NCI-H510A (cell line): ENCODE measurements at places on chromosomes 6 and 20.

GRCh38 chr6:46719099-46719498 is 16.1 kb downstream of the PLA2G7 start:
- no peak for DNase-seq

GRCh38 chr6:24740861-24741260 is 21.9 kb upstream of the C6orf62 start:
- no peak for DNase-seq

DNA sequence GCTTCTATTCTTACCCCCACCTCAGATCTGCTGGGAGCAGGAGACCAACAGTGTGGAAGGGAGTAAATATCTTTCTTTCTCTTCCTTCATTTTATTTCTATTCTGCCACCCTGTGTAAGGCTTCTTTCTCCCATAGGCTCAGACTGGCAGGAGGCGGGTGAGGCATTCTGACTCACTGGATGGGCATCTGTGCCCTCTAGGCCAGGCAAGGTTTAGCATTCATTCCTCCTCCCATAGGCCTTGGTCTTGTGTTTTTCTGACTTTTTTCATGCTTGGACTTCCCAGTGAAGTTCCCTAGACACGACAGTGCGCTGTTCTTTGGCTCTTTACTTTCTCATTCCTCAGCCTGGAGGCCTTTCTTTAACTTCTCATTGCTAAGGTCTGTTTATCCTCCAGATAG is 235.2 kb downstream of the SYNE1 start:
- no peak for DNase-seq

DNA sequence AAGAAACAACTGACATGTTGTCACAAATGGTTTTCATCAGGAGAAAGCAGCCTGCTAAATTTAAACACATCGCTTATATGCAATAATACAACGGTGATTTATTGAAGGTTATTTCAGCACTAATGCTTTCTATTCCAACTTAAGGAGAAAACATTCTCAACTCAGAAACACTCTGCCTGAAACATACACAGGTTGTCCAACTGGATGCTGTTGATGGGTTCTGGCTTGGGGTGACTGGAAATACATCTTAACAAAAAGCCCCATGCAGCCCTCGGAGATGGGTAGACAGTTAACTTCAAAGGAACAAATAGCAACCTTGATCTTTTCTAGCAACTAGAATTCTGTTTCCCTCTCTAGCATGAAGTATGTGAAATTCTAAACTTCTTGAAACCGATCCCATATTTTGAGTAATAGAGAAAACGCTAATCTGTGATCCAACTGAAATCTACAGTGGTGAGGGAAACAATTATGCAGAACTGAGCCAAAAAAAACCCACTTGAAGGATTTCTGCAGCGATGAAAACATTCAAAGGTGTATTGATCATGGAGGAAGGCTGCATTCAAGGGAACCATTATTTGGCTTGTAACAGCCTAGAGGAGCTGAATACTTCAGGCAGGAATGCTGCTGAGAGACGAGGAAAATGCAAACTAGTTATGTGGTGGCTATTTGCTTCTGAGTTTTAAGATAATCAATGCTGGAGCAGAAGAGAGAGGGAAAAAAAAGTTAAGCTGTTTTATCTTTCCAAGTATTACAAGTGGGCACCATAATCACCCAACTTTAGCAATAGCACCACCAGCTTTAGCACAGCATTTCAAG is 6.9 kb downstream of the ZMYND8 start:
- DNase-seq = no peak
